SJCRH30 (cell line): ENCODE measurements at places on chromosomes 11 and 22. TPM values are rescaled to one million over a fixed set of nuclear protein-coding genes. Genes with fewer than 3 reads are reported as not detected.

- peak within 1 kb of the TSS; percentile 70 for H3K4me3 ChIP-seq
- peak; percentile 59 for DNase-seq
- H3K36me3 ChIP-seq, result no peaks in the 10 kb centered on the region
- H3K4me1 ChIP-seq, result peaks cover 6% of the 10 kb centered on the region; the same call in 1 of the 2 replicates
- H3K27me3 ChIP-seq, result no peaks in the 10 kb centered on the region; the same call in 1 of the 2 replicates
Measured at GRCh38 chr11:62546244-62546928, at the start of gene AHNAK. Gene AHNAK (minus strand): TSS chr11:62546806. CDS start chr11:62536098, 10,708 bp downstream.

GRCh38 chr11:131906963-131907362 is 536.5 kb downstream of the NTM start:
- no peak for DNase-seq
- H3K36me3 ChIP-seq, result no peaks in the 10 kb centered on the region
- H3K27me3 ChIP-seq, result no peaks in the 10 kb centered on the region
- H3K4me3 ChIP-seq, result no peak overlapping the region

- H3K4me3 ChIP-seq, result no peak overlapping the region
- no peaks in the 10 kb centered on the region for H3K27me3 ChIP-seq
- H3K4me1 ChIP-seq, result no peaks in the 10 kb centered on the region
Measured at GRCh38 chr22:40116496-40117200, 61.1 kb upstream of the TNRC6B start.

DNA sequence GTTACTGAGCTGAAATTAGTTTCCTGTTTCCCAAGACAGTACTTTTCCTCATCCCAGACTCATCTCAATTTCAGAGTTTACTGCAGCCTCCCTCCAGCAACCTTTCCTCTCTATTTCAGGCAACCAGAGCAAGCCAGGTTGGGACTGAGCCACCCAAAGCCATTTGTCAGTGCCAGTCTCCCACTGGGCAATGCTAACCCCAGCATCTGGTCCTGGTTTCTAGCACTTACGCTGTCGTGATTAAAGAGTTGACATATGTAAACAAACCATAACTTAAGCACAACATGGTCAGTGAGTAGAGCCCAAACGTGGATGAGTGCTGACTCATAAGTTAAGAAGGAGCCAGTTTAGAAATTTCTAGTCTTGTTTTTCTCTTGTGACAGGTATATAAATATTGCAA is 119.6 kb upstream of the BLID start:
- peak; percentile 58 for DNase-seq
- peak overlapping the region; percentile 15; the same call in 1 of the 2 replicates for H3K27ac ChIP-seq
- H3K4me3 ChIP-seq, result no peak overlapping the region
- H3K4me1 ChIP-seq, result peaks cover 18% of the 10 kb centered on the region

DNA sequence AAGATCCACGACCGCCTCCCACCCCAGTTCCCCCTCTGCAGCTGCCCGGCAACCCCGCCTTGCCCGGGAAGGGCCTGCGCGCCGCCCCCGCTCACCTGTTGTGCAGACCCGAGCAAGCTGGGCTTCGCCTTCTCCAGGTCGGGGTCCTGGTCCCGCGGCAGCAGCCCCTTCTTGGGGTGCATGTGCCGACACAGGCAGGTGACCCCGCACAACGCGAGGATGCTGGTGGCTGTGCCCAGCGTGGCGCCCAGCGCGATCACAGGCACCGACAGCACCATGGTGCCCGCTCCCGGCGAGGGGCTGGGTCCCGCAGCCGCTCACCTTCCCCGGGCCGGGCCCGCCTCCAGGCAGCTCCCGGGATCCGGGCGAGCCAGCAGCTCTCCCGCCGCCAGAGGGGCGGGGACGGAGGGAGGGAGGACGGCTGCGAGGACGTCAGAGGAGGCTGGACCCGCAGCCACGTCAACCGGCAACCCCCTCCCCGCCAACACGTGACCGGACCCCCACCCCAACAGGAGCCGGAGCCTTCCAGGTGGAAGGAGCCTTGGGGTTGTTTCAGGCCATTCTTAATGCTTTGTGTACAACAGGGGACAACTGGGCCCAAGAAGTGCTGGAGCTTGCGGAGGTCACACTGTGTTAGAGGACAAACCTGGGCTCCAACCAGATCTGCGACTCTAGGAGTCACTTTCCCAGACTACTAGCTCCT is at the start of gene SYT13:
SYT13 (minus strand) TSS at position 412 of the 703 bp plus-strand sequence; CDS start at position 278, 134 bp downstream.
- H3K36me3 ChIP-seq, result no peaks in the 10 kb centered on the region
- H3K4me3 ChIP-seq, result no peak within 1 kb of the TSS
- DNase-seq, result no peak
- no peak within 1 kb of the TSS for H3K27ac ChIP-seq

GRCh38 chr11:30255637-30256036 is 24.8 kb downstream of the FSHB start:
- no peaks in the 10 kb centered on the region for H3K36me3 ChIP-seq
- no peak overlapping the region for H3K27ac ChIP-seq
- no peaks in the 10 kb centered on the region for H3K27me3 ChIP-seq

DNA sequence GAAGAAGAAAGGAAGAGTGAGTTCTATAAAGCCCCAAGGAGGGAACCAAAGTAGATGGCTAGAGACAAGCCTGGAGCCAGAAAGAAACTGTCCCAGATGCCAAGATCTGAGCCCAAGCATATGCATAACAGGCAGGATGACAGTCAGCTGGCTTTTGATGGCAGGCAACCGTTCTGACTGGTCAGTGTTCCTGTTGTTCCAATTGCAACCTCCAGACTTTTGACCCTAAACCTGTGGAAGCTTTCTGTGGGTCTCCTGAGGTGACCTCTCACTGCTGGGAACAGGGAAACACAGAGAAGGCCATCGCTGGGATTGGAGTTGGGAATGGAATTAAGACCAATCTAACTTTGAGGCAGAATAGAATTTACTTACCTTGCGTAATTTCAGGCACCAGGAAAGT is 21.6 kb upstream of the NNMT start:
- no peaks in the 10 kb centered on the region for H3K27me3 ChIP-seq
- H3K4me3 ChIP-seq, result no peak overlapping the region
- H3K4me1 ChIP-seq, result no peaks in the 10 kb centered on the region

DNA sequence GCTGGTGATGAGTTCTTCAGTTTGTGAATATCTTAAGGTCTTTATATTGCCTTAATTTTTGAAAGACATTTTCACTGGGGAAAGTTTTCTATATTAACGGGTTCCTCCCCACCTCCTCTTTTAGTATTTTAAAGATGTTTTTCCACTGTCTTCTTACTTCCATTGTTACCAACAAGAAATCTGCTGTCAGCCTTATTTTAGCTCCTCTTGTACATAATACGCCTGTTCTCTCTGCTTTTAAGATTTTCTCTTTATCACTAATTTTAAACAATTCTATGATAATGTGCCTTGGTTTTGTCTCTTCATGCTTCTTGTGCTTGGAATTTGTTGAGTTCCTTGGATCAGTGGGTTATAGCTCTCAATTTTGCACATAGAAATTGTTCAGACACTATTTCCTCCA is 280.4 kb downstream of the DCDC1 start:
- no peaks in the 10 kb centered on the region for H3K36me3 ChIP-seq
- H3K27me3 ChIP-seq, result no peaks in the 10 kb centered on the region
- no peak overlapping the region for H3K4me3 ChIP-seq
- no peaks in the 10 kb centered on the region for H3K4me1 ChIP-seq

- no peaks in the 10 kb centered on the region for H3K36me3 ChIP-seq
- DNase-seq, result peak; percentile 89
- no peaks in the 10 kb centered on the region for H3K27me3 ChIP-seq
- no peak overlapping the region for H3K4me3 ChIP-seq
Measured at GRCh38 chr22:36439481-36440271, 41.8 kb downstream of the TXN2 start.

- DNase-seq, result no peak
Measured at GRCh38 chr11:78961247-78961646, 386.6 kb upstream of the NARS2 start.

DNA sequence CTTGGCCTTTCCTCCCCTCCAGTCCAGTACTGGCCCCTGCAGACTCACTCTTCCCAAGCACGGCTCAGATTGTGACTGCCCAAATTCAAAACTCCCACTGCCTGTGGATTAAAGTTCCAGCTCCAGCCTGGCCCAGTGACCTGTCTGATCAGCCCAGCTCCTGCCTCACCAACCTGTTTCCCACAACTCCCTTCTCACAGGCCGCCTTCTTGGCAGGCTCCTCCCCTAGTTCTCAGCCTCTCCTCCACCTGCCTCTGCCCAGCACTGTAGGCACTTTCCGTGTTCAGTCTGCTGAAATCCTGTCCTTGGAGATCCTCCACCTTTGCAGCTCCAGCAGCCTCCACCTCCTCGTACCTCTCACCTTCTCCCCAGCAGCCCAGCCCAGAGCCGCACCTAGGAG is 68.6 kb downstream of the MICAL2 start:
- DNase-seq, result no peak
- peaks cover 52% of the 10 kb centered on the region for H3K4me1 ChIP-seq
- no peaks in the 10 kb centered on the region for H3K27me3 ChIP-seq

- H3K4me3 ChIP-seq, result no peak overlapping the region
- H3K4me1 ChIP-seq, result peaks cover 2% of the 10 kb centered on the region; the same call in 1 of the 2 replicates
- no peak for DNase-seq
- peaks cover 17% of the 10 kb centered on the region for H3K36me3 ChIP-seq
Measured at GRCh38 chr11:61964058-61964665, 3.3 kb downstream of the FTH1 start.

DNA sequence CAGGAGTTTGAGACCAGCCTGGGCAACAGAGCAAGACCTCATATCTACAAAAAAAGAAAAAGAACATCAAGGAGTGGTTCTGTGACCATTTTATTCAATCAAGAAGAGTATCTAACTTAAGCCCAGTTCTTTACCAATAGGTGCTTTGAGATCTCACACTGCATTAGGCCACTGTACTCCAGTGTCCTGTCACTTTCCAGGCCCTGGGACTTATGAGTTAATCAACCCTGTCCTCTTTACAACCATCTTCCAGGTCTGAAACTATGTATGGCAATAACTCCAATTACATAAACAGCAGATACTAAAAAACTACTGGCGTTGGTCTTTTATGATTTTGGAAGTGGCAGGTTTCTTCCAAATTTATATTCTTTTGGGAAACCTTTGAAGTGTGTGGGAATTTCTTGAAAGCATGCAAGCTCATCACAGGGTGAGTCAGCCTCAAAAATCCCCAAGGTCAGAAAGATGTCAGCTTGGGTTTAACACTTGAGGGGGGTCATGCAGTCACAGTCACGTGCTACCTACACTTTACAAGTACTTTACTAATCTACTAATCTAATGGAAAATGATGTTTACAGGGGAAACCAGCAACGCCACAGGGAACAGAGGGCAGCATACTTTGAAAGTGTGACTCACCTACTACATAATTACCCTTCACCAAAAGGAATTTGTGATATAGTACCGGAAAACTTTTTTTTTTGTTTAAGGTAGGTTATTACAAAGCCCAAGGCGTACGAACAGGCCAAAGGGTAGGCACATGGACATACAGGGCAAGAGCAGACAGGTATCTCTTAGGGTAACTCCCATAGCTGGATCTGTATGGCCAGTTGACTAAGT is 15.6 kb downstream of the PISD start:
- H3K4me3 ChIP-seq, result no peak overlapping the region
- no peaks in the 10 kb centered on the region for H3K36me3 ChIP-seq
- DNase-seq, result no peak
- H3K27me3 ChIP-seq, result no peaks in the 10 kb centered on the region
- H3K4me1 ChIP-seq, result no peaks in the 10 kb centered on the region

- H3K27ac ChIP-seq, result no peak overlapping the region
- no peak overlapping the region for H3K4me3 ChIP-seq
- no peaks in the 10 kb centered on the region for H3K27me3 ChIP-seq
- H3K4me1 ChIP-seq, result no peaks in the 10 kb centered on the region
- peaks cover 2% of the 10 kb centered on the region; the same call in 1 of the 2 replicates for H3K36me3 ChIP-seq
- DNase-seq, result no peak
Measured at GRCh38 chr22:32822179-32822877, 20.8 kb downstream of the TIMP3 start.

DNA sequence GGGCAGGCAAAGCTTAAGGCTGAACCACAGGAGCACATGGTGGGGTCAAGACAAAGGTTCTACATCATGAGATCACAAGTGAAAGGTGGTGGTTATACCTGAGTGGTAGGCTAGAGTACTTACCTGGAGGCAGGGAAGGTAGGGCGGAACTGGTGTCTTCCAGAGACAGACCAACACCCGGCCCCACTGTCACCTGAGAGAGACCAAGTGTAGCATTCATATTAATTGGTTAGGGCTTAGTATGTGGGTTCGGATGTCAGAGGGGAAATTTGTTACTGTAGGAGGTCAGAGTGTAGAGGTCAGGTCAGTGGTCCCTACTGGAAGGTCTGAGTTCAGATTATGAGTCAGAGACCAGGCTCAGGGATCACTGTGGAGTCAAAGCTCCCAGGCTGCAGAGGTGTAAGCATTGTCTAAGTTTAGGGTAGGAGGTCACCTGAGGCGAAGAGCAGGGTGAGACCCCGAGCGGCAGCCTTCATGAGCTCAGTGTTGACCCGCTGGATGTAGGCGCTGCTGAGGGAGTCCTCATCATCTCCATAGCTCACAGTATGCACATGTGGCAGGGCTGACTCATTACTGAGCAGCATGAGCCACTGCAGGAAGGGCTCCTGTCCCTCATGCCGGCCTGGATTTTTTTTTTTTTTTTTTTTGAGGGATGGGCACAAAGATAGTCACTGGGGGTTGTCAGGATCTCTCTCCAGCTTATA is 3.2 kb downstream of the TPP1 start:
- H3K4me3 ChIP-seq, result no peak overlapping the region
- DNase-seq, result no peak
- H3K27ac ChIP-seq, result no peak overlapping the region
- H3K4me1 ChIP-seq, result no peaks in the 10 kb centered on the region; the same call in 1 of the 2 replicates
- no peaks in the 10 kb centered on the region for H3K27me3 ChIP-seq
- H3K36me3 ChIP-seq, result no peaks in the 10 kb centered on the region; the same call in 1 of the 2 replicates

GRCh38 chr11:76685237-76685636 is 14.7 kb upstream of the LRRC32 start:
- H3K36me3 ChIP-seq, result no peaks in the 10 kb centered on the region
- H3K27ac ChIP-seq, result no peak overlapping the region
- H3K4me1 ChIP-seq, result no peaks in the 10 kb centered on the region
- no peaks in the 10 kb centered on the region for H3K27me3 ChIP-seq

DNA sequence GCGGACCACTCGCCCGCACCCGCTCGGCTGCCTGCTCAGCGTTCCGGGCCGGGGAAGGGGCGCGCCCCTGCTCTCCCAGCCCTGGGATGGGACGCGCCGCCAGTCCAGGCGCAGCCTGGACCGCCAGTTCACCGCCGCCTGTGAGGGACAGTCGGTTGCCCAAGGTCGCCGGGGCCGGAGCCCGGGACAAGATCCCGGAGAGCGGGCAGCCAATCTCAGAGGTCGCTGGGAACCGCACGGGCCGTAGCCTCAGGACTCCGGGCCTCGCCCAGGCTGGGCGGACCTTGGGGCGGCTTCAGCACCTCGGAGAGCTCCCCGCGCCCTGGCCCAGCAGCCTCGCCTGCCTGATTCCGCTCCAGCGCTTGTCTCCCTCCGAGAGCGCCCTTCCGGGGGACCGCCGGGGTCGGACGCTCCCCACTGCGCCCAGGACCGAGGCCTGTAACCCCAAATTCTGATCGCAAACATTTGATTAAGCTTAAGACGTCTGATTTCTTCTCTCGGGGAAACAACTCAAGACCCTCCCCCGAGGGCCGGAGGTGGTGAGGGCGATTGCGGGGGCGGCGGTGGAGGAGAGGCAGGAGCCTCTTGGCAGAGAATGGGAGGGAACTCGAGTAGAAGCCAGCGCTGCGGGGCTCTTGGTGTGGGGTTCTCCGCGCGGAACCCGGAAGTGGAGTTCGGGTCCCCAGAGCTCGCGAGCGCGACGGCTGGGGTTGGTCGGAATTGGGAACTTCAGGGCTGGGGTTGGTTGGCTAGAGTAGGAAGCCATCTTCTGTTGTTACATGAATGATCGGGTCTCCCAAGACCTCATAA is 1.1 kb upstream of the CHRM4 start:
- peak; percentile 85 for DNase-seq
- H3K36me3 ChIP-seq, result no peaks in the 10 kb centered on the region; the same call in 1 of the 2 replicates
- peaks cover 10% of the 10 kb centered on the region for H3K4me1 ChIP-seq
- H3K4me3 ChIP-seq, result peak overlapping the region; percentile 85
- no peak overlapping the region for H3K27ac ChIP-seq

KIF18A gene
- 34.1 and 45.0 TPM in 2 replicates for total RNA-seq

RAG1 gene
- total RNA-seq, result 0.18 and 0.53 TPM in 2 replicates

MRPL11 gene
- total RNA-seq, result 86.7 and 102 TPM in 2 replicates

CRYBB2 gene
- total RNA-seq, result 0.24 and 0.30 TPM in 2 replicates
